ENCODE measurements at places on chromosomes 6 and 20.

- DNase-seq = no peak
These were observed 267.6 kb upstream of the TSHZ2 start for GRCh38 chr20:52704553-52704952.

- DNase-seq = no peak
These were observed 520 bp upstream of the RIPOR3 start for GRCh38 chr20:50691573-50692551.

DNA sequence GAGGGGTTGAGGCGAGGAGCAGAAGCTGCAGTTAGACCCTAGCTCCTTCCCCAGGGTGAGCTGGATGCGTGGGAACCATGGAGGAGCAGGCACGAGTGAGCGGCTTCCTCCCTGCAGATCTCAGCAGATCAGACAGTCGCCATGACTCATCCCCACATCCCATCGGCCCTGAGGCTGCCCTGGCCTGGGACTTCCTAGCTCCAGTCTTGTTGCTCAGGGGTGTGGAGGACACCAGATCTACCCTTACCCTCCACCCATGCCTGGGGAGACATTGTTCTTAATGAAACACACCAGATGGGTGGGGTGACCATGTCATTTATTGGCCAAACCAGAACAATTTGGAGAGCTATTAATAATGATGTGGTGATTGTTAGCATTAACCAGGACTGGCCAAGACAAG, 36.3 kb upstream of the TGM2 start:
- no peak for DNase-seq

- no peak for DNase-seq
These were observed 502.3 kb upstream of the IMPG1 start for GRCh38 chr6:76574746-76575145.

- no peak for DNase-seq
These were observed 32.1 kb downstream of the BICRAL start for GRCh38 chr6:42813906-42814444.

GRCh38 chr6:51541847-51542246, 545.6 kb downstream of the PKHD1 start:
- no peak for DNase-seq

- DNase-seq = no peak
These were observed 50.3 kb upstream of the PREP start for GRCh38 chr6:105452924-105453756.

- DNase-seq = no peak
These were observed 530.5 kb upstream of the PTCHD4 start for GRCh38 chr6:48641544-48641943.

GRCh38 chr6:53481323-53481722, 63.6 kb downstream of the GCLC start:
- no peak for DNase-seq

DNA sequence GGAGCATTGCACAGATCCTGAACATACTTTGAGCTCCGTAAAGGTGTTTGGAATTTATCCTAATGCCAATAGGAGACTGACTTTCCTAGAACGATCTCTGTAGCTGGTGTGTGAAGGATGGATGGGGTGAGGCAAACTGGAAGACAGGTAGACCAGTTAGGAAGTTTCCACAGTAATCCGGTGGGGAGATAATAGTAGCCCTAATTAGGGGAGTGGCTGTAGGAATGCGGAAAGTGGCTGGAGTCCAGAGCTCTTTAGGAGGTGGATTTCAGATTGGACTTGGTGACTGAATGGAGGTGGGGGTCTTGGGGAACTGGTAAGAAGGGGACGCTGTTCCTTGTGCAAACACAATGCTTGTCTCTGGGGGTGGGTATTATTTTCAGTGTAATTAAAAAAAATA, 146.3 kb downstream of the SOX4 start:
- DNase-seq = no peak

DNA sequence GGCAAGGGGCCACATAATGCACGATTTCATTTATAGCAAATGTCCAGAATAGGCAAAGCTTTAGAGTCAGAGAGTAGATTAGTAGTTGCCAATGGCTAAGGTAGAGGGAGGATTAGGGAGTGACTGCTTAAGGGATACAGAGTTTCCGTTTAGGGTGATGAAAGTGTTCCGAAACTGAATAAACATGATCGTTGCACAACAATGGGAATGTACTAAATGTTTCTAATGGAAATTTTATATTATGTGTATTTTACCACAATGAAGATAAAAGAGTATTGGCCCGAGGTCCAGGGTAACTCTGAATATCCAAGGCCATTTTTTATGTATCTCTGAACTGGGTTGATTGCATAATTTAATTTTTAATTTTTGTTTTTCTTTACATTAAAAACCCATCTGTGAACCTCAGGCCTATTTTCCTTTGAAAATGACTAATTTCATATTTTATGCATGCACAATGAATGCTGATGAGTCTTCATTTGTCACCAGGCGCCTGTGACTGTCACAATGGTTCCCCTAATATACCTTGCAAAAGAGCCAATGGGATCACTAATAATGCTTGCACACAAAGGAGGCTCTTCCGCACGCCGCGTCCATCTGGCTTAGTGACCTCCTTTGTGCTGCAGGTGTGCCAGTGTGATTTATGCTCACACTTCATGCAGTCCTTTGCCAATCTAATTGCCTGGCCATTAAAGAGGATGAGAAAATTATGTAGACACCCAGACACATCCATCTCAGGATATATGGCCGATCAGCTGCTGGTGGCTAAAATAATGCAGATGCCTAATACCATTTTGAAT, 612.5 kb downstream of the CDH26 start:
- DNase-seq = no peak

- DNase-seq = no peak
These were observed 84.8 kb upstream of the PLEKHG1 start for GRCh38 chr6:150514806-150515380.

GRCh38 chr6:112906726-112907125, 559.6 kb downstream of the RFPL4B start:
- DNase-seq = no peak

GRCh38 chr6:156719720-156720563, 57.2 kb upstream of the ARID1B start:
- peak; percentile 45 for DNase-seq

- no peak for DNase-seq
These were observed 41.2 kb upstream of the PROKR2 start for GRCh38 chr20:5357946-5358345.

DNA sequence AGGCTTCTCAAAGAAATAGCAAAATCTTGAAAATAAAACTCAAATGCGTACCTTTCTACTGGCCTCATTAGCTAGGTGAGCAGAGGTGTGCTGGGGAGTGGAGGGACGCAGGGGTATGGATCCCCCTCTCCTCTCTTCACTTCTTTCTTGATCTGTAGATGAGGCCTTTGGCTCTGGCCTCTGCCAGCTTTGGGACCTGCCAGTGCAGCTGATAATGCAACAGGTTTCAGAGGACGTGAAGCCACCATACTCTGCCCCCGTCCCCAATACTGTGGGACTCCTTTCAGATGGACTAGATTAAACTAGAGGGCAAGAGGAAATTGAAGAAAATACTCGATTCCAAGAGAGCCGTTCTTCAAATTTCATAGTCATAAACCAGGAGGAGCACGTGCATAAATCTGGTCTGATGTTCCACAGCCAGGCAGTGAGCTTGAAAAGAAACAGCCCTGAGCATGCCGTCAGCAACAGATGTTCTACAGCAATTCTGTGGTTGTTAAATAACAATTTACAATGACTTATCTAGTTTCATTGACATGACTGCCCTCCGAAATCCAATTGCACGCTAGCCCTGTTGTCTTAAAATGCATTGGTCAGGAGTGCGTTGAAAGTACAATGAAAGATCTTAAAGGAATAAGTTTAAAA, 245.3 kb upstream of the FOXQ1 start:
- no peak for DNase-seq

- DNase-seq = no peak
These were observed 67.9 kb downstream of the GCLC start for GRCh38 chr6:53476964-53477363.

GRCh38 chr20:12924126-12924525, 84.6 kb upstream of the SPTLC3 start:
- DNase-seq = no peak

DNA sequence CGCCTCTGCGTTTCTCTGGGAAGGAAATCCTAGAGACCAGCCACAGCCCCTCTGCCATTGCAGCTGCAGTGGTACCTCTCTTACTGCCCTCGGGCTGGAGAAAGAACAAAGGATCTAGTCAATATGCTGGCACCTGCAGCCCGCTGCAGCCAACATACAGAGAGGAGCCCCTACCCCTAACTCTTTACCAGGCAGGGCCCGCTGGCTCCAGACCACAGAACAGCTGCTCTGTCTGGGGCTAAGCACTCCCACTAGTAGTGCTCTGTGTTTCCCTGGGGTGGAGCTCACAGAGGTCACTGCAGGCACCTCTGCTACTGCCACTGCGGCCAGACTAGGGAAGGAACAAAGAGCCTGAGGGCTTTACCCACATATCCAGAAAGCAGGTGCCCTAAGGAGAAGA, 93.8 kb upstream of the IMPG1 start:
- DNase-seq = no peak

GRCh38 chr20:1938464-1939269, 43.5 kb downstream of the SIRPA start:
- DNase-seq = no peak

DNA sequence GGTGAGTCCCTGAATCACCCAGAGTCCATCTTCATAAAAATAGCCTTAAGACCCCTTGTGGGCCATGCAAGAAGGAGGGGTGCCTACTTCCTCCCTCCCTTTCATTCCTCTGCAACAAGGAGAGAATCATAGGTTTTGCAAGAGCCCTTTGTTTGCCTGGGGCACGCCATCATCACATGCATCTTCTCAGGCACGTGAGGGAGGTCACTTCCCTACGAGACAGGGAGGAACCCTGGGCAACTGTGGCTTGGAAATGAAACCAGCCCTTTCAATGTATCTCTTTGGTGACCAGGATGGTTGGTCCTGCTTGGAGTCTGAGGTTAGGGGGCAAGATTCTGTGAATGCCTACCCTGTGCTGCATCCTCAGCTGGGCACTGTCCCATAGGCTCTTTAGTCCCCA, 194.8 kb downstream of the MAFB start:
- no peak for DNase-seq

- DNase-seq = no peak
These were observed 742.7 kb upstream of the SLC35B3 start for GRCh38 chr6:9178071-9178470.

GRCh38 chr20:19099596-19100545, 112.6 kb upstream of the SLC24A3 start:
- no peak for DNase-seq

DNA sequence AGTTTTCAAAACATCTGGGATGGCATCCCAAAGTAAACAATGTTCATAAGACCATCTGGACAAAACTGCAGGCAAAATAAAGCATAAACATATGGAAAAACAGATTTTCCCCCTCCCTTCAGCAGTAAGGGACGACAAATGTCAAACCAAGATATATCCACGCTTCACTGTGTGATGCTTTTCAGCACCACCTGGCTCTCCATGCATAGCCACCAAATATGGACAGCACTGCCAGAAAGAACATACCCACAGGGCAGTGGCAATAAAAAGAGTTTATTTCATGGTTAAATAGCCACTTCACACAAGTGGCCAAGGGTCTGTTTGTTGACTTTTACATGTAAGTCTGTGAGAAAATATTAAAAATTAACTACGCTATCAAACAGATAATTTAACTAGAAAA, 23.1 kb downstream of the USP45 start:
- no peak for DNase-seq

DNA sequence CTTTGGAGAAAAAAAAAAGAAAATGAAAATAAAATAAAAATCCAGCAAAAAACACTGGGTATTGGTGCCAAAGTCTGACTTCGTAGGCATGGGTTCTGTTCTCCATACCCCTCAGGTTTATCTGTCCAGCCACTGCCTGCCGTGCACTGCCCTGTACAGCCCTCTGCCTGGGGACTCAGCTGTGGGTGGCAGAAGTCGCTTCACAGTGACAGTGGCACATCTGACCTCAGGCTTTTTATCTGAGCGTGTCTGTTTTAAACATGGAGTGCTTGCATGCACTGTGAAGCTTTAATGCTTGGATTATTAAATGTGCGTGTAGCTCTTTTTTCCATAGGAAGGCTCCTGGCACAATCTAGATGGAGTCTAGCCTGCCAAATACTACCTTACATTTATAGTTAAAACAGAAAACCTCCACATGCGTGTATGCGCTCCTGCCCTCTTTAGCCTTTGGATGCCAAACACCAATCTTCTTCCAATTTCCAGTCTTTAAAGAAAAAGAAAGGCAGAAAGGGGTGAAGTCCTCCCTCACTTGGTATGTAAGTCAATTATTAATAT, 375.5 kb downstream of the UTRN start:
- DNase-seq = no peak

GRCh38 chr20:3896302-3896701, 7.1 kb downstream of the PANK2 start:
- no peak for DNase-seq

DNA sequence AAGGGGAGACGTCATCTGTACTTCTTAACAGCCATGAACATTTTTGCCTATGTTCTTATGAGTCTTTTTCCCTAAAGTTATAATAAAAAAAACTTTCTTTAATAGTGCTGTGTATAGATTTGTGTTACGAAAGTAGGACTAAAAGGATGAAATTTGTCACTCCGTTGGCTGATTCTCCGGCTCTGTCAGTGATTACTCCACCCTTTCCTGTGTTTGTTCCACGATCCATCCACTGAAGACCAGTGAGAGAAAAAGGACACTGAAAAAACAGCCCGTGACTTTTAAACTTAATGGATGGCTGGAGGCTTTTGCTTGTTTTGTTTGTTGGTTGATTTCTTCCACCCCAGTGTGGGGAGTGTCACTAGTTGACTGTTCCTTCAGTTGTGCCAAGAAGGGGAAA, 232.0 kb upstream of the NOX3 start:
- no peak for DNase-seq

DNA sequence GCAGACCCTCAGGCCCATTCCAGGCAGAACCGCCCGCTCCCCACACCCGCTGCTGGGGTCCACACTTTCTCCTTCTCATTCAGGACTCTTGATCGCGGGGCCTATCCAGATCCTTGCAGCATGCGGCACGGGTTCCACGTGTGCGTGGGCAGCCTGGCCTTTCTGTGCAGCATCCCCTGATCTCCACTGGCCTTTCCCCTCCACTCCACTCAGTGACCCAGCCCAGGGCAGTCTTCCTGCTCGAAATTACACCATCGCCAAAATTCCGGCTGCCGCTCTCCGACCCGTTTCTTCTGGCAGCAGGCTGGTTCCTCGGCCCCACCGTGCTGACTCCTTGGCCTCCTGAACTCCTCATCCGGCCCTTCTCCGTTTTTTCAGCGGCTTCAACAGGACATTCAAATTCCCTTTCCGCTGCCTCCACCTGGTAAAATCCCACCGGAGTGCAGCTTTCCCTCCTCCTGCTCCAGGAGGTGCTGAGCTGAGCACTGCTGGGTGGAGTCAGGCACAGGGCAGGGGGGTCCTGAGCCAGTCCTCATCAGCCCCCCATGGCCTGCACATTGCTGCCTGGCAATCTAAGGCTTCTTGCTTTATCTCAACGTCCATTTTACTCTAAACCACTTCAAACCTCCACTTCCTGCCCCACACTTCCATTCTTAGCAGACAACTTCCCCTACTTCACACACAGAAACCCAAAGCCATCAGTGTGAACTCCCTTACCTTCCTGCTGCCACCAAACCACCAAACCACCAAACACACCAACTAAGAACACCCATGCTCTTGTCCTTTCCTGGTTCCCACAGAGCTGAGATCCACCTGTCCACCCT, 9.0 kb downstream of the SFT2D1 start:
- no peak for DNase-seq
